ENCODE measurements at places on chromosomes 7 and 10.

GRCh38 chr10:42939237-42939636, 137.6 kb upstream of the RET start:
- DNase-seq, result no peak

GRCh38 chr10:119969609-119970008, 77.1 kb downstream of the SEC23IP start:
- DNase-seq, result no peak

DNA sequence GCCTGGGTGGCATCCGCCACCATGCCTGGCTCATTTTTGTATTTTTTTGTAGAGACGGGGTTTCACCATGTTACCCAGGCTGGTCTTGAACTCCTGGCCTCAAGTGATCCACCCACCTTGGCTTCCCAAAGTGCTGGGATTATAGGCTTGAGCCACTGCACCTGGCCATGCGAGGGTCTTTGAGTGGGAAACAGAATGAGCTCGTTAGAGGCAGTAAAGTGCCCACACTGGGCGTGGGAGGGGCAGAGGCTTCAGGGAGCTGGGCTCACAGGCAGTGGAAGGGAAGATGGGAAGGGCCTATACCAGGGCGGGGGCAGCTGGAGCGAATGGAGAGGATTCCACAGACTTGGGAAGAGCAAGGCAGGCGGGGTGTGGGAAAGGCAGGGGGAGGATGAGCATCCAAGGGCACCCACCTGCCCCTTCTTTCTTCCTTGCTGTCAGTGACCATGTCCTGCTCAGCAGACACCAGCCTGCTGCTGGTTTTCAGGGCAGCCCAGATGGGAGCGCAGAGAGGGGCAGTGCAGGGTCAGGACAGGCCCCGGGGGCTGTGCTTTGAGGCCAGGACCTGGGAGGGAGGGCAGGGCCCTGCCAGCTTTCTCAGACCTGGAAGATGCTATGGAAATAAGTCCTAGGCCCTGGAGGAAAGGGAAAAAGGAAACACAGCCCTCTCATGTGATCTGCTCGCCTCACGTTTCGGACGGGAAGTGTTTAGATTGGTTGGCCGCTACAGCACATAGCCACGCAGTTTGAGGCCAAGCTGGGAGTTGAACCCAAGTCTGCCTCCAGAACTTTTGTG, 4.2 kb downstream of the FZD9 start:
- no peak for DNase-seq

DNA sequence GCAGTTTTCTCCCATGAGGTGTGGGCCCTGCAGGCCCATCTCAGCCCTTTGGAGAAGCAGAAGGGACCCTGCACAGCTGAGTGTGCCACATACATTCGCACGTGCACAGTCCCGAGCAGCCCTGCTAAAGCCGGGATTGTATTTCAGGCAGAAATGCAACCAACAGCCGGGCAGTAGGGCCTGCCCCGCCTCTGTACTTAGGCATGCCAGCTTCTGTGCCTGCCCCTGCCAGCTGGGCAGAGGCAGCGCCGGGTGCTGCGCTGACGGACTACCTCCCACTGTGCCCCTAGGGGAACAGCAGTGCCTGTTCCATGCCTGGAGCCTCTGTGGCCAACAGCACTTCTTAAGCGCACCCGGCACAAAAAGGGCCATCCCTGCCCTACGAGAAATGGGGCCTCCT, 170.3 kb downstream of the NEURL1 start:
- DNase-seq, result no peak

DNA sequence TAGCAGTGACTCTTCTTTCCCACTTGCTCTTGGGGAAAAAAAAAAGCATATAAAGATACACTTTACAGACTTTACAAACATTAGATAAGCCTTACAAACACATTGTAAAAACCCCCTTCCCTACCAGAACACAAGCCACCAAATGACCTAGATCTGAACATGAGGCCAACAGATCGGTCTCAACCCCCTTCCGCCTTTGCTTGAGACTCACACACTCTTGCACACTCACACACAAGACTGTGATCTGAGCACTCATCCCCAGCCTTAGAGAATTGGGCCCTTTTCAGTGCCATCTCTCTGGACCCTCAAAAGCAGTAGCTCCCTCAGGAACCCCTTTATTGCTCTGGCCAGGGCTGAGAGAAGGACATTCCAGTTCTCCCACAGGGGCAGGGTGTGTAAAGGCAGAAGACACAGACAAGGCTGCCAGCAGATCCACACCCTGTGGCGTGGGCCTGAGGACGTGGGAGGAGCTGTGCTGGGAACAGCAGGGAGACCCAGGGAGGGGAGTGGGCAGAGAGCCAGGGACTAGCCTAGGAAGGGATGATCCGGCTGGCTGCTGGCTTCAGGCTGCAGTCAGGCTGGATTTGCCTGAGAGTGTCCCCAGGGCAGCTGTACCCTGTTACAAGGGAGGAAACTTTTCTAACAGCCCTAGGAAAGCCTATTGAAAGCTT, 206.7 kb downstream of the KIAA1217 start:
- no peak for DNase-seq

DNA sequence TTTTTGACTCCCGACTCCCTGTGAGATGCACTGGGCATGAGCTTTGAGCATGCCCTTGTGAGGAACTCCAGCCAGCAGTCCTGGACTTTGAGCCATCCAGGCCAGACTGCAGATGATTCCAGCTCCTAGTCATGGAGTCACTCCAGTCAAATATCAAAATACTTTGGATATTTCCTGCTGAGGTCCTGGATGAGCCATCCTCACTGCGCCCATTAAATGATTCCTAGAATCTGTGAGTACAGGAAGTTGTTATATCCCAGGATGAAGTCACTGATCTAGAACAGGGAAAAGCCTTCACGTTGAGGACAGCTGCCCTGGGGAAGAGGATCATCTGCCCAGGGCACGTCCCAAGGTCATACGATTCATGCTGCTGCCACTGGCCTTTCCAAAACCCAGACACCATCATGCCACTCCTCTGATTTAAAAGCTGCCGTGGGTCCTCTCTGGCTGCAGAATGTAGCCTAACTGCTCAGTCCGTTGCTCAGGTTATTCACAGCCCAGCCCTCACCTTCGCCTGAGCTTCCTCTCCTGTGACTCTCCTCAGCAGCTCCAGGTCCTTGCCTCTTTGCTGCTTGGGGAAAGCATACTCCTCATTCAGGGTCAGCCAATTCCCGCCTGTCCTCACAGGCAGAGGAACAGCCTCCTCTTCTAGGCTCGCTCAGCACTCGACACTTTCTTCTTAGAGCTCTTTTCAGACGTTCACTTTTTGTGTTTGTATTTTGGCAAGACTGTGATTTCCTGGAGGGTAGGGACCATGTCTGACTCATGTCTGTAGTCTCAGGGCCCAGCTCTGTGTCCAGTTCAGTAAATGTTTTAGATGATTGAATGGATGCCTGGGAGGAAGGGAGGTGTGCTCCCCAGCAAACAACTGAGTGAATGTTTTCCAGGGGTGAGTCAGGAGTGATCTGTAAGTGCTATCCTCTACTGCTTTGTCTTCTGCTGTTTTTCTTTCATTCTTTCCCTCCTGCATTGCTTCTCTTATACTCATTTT, 157.8 kb downstream of the SNX10 start:
- DNase-seq, result no peak

DNA sequence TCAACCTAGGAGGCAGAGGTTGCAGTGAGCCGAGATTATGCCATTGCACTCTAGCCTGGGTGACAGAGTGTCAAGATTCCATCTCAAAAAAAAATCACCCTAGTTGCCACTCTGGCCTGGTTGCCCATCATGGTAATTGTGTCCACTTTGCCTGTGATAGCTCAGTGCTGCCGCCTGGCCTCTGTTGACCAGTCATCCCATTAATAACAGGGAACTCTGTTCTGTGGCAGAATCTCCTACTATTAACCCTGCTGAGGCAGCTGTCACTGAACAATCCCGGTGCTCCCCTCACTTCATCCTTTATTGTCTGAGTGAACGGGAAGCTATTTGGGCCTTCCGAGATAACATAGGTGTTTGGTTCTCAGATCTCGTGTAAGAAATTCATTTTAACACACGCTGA, 14.6 kb downstream of the ZNF3 start:
- no peak for DNase-seq

- no peak for DNase-seq
These were observed 240.2 kb downstream of the ADAM12 start for GRCh38 chr10:126147866-126148587.

- no peak for DNase-seq
These were observed 1.1 kb upstream of the UMAD1 start for GRCh38 chr7:7639421-7639820.

DNA sequence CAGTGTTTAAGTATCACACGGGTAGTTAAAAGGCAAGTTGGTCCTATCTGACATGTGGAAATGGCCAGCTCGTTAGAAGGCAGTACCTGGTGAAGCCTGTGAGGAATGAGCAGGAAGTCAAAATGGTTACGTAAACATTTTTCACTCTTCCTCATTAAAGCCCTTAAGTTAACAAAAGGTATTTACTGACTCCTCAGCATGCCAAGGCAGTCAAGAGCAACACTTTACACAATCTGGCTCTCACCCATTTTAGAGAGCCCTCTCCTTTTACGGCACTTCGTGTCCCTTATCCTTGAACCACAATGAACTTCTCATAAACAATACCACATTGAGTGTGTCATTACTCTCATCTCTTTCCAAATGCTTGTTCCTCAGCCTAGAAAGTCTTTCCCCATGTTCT, 11.0 kb upstream of the RSBN1L start:
- no peak for DNase-seq

DNA sequence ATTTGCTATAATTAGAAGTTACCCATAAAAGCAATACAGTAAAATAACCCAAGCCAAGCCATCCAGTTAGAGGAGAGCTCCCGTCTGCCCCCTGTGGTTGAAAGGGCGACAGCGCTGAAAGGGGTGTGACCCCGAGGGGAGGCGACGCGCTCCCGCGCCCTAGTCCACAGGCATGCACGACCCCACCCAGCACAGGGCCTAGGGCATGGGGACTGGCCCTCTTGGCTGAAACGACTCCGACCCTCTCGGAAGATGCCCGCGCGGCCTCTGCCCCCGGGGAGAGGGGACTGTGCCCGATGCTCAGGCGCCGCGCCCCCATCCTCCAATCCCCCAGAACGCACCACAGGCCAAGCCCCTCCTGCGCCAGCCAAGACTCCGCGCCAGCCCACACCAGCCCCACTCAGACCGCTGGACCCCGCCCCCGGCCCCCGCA, 64.0 kb downstream of the CSGALNACT2 start:
- no peak for DNase-seq

DNA sequence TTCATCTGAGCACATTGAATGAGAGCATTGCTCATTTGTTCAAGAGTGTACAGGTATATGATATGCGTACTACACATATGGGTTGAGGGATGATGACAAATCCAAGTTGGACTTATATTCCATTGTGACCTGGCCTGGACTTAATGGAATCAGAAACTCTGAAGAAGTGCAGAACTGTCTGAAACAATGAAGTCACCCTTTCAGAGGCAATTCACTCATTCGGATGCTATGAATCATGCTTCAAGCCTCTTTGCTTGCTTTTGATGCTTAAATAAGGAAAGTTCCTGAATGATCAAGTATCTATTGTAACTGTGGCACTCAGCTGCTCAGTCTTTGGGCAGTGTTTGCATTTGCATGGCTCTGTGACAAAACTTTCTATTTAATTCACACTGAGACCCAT, 93.4 kb downstream of the ZNF365 start:
- DNase-seq, result no peak

GRCh38 chr10:115937768-115938056, 335.3 kb downstream of the GFRA1 start:
- DNase-seq, result peak; percentile 49

DNA sequence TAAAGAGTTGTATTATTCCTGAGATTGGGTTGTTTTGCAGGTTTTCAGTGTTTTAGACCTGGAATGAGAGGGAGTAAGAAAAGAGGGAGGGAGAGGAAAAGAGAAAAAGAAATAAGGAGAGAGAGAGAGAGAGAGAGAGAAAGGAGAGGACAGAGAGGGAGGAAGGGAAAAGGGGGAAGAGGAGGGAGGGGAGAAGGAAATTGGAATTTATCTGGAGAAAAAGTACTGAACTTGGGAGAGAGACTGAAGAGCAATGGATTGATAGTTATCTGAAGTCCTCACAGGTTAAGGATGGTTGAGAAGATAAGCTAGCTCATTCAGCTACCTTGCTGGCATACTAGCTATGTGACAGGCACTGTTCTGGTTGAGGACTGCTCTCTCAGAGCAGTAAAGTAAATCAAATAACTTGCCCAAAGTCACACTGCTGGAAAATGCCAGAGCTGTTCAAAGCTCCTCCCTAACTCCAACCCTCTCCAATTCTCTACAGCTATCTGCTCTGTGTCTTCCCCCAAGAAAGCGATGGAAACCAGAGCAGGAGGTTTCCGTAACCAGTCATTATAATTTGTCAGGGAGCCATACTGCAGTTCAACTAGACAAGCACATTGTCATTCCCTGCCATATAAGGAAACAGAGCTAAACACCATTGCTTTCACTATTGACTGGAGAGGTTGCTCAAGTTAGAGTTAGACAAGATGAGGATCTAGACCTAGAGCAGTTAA, 10.7 kb downstream of the CALD1 start:
- DNase-seq, result no peak

- DNase-seq, result no peak
These were observed 150.7 kb downstream of the BTAF1 start for GRCh38 chr10:92074126-92074887.

DNA sequence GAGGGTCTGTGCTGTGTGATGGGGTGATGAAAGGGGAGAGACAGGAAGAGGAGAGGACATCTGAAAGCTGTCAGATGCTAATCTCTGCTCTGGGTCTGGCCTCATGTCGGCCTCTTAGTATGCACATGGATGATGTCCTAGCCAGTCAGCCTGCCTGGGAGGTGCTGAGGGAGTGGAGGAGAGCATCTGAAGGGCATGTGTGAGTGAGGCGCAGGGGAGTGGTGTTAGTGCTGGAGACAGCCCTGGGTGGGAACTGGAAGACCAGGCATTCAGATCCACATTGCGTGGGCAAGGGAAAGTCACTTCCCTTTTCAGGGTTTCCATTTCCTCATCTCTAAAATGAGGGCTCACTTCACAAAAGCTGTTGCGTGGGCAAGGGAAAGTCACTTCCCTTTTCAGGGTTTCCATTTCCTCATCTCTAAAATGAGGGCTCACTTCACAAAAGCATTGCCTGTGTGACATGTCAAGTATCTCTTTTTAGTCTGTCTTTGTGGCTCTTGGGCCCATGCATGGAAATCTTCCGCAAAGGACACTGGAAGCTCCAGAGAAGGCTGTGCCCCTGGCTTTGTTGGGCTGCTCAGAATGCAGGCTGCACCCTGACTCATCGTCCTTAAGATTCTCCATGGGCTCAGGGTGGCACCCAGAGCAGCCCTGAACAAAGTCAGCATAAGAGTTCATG, 10.0 kb downstream of the SFTPD start:
- no peak for DNase-seq

GRCh38 chr7:104848138-104848990, 165.6 kb upstream of the KMT2E start:
- DNase-seq, result peak; percentile 54

GRCh38 chr7:157675427-157675927, 338.7 kb downstream of the DNAJB6 start:
- DNase-seq, result no peak

DNA sequence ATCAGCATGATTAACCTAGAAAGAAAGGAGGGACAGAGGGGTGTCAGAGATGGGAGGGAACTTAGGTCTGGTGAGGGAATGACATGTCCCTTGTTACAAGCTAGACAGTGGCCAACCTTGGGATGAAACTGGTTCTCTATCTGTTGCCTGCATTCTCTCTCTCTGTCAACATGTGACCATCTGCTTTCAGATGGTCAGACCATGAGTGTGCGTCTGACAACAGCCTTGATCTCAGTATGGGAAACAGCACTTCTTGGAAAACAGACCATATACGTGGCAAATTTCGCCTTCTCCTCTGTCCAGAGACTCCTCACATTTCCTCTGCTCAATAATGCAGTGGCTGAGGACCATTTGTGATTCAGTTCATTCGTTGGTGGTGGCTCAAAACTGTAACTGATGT, 845.9 kb downstream of the TYW1 start:
- DNase-seq, result no peak

- DNase-seq, result no peak
These were observed 1.2 kb upstream of the FOXI2 start for GRCh38 chr10:127735723-127736221.
